ENCODE measurements at places on chromosomes 3 and 15. TPM values are rescaled to one million over a fixed set of nuclear protein-coding genes. Genes with fewer than 3 reads are reported as not detected.

- no peak for DNase-seq
These were observed 79.3 kb upstream of the CBLB start for GRCh38 chr3:105948101-105948500.

DNA sequence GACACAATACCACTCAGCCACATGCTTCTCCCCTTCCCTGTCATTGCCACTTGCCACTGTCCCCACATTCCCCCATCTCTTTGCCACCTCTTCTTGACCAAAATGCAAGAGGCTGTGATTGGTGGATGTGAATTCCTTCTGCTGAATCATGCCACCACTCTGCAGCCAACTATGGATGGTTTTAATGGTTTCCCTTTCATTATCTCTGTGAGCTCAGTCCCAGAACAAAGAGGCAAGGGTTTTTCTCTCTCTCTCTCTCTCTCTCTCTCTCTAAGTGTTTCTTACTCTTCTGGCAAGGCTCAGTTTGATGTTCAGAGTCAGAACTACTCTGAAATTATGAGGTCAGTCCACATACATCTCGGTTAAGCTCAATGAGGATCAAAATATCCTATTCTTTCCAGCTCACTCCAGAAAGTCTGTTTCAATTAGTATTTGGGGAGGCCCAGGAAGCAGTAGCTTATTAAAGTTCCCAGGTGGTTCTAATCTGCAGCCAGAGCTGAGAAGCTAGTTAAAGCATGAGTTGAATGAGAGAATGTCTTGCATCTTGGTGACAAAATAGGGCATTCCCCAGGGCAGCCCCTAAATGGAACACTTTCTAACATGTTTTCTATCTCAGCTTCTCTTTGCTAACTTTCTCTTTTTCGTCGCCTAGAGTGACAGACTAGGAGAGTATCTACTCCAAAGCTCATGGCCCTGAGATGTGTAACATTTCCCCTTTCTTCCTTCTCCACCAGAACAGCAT lies 8.5 kb upstream of the ILDR1 start:
- no peak for DNase-seq

DNA sequence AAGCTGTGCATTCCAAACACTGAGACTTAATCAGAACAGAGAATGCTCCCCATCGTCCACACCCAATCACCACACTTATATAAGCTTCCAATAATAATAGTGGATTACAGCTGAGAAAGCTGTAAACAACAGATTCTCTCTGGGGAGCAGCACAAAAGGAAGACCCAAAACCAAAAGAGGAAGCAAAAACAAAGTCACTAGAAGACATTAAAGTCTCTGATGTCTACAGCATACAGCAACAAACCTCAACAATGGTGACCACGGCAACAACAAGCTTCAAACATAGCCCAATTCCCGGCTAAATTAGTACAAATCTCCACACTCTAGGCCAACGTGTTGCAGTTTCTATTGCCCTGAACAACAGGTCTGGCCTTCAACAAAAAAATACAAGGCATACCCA lies 37.7 kb downstream of the ZDHHC23 start:
- DNase-seq = no peak

DNA sequence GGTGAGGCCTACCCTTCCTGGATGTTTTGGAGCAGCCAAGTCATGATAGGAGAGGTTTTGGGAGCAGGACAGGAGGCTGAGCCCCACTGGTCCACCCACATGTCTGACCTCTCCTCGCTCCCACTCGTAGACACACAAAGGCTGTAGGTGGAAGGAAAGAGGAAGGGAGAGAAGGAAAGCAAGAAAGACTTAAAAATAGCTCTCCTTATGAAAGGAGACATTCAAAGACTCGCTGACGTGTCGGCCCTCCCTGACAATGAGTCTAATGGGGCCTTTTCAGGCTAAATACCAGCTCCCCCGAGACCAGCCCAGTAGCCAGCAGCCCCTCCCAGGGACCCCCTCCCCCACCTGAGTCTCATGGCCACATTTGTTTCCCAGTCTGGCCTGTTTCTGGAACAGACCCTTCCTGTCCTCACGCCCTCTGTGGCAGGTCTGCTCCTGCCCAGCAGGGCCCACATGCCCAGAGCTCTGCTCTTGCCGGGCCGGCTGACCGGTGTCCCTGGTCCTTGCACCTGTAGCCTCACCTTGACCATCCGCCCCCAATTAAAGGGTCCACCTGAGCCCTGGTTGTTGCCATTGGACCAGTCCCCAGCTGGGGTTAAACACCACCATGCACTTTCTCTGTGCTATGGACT lies 49.3 kb downstream of the FGD5 start:
- no peak for DNase-seq

Gene HTR3E
- not detected for polyA plus RNA-seq

Gene CPEB1
- 0.03 TPM for polyA plus RNA-seq

Gene FBXW12
- polyA plus RNA-seq = not detected

Measured in HepG2 (cell line).